G401 (cell line): ENCODE measurements at places on chromosomes 13 and 19. TPM values are rescaled to one million over a fixed set of nuclear protein-coding genes. Genes with fewer than 3 reads are reported as not detected.
A peak's percentile ranks its signal among the peaks of the same experiment; 100 is the strongest.

- no peak for DNase-seq
Observed at GRCh38 chr19:47490847-47491246, 6.8 kb upstream of the KPTN start.

GRCh38 chr13:112715210-112715609 lies 25.4 kb downstream of the ATP11A start:
- no peak for DNase-seq

- peak; percentile 4 for DNase-seq
Observed at GRCh38 chr13:59261928-59262488, 901.7 kb downstream of the DIAPH3 start.

Gene ASF1B
- total RNA-seq, result 108 and 120 TPM in 2 replicates

DNA sequence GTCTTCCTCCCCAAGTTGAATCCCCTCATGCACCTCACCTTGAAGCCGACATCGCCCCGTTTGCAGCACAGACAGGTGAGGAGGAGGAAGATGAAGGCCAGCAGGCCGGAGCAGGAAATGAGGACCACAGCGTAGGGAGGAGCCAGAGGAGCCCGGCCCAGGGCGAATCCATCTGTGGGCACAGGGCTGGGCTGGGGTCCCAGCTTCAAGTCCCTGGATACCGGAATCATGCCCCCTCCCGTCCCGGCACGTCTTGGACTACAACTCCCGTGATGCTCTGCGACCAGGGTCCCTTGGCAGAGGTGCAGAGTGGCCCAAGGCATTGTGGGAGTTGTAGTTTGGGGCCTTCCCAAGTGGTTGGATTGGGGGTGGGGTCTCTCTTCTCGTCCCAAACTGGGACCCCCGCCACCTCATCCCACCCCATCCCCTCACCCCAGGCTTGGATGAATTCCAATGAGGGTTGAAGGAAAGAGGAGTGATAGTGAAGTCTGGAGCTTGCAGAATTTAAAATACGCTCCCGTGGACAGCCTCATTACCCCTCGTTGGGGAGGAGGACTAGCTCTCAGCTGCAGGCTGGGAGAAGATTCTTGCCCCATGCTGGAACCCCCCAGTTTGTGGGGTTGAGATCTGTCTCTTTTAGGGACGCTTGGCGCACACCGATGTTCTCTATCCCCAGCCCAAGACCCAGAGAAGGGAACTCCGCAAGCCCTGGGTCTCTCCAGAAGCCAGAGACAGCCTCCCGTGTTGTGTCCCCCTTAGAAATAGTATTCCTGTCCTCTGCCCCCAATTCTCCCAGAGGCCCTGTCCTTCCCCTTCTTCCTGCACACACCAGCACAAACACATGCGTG lies 990 bp downstream of the LMTK3 start:
- DNase-seq, result peak; percentile 90

GRCh38 chr13:81770868-81771505 lies 1430.1 kb upstream of the SPRY2 start:
- DNase-seq, result no peak

Gene KRTDAP
- not detected in 2 replicates for total RNA-seq

Gene ZNF850
- 2.6 and 3.8 TPM in 2 replicates for total RNA-seq

GRCh38 chr13:33274264-33274663 lies 11.3 kb downstream of the STARD13 start:
- DNase-seq, result no peak

DNA sequence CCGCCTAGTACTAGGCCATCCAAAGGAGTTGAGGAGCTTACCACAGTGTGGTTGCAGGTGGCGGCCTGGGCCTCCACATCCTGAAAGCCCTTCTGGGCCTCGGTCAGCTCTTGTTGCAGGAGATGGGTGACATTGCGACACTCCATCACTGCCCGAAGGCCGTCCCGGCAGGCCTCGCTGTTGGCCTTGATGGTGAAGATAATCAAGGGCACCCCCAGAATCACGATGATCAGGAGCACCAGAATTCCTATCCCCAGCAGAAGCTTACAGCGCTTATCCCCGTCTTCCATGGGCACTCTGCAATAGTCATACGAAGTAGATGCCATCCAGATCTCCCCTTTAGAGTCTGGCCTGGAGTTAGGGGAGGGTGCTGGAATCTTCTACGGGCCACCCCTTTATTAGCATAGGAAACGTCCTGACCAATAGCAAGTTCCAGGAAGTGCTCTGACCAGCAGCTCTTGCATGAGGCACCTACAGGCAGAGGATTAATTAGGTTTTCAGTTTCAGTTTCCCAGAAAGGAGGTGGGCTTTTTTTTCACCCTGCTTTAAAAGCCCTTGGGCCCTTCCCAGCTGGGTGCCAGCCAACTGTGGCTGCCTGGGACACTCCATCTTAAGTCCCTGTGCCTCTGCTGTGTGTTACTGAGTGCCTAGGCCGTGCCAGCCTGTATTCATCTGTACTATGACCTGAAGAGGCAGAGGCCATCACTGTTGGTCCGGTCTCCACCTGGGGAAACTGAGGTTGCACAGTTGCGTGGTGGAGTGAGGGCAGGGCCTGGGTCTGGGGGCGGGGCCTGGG lies at the start of gene BST2:
BST2 (minus strand) TSS at position 381 of the 796 bp plus-strand sequence; CDS start at position 326, 55 bp downstream.
- DNase-seq, result peak; percentile 59

DNA sequence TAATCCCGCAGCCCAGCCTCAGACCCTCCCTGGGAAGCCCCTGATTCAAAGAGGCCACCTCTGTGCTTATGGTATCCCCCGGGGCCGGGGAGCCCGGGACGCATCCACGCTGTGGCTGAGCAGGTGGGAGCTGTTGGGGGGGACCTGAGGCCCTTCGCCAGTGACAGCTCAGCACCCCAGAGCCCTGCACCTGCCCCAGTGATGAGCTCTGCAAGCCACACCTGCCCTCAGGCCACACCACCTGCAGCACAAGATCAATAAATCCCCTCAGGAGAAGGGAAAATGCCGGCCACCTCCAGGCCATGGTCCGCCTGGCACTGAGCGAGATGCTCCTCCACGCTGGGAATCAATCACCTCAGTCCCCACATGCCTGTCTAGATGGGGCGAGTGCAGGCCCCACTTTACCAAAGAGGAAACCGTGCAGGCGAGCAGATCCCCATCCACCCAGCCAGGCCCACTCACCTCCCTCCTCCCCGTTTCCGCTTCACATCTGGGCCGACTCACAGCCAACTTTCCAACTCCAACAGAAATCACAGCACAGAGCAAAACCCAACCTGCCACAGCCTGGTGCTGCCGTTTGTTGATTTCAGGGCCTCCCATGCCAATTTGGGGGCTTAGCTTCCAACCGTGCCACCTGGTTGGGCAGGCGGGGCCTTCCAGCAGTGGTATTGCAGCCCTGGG lies 12.8 kb downstream of the MOB3A start:
- DNase-seq, result no peak

DNA sequence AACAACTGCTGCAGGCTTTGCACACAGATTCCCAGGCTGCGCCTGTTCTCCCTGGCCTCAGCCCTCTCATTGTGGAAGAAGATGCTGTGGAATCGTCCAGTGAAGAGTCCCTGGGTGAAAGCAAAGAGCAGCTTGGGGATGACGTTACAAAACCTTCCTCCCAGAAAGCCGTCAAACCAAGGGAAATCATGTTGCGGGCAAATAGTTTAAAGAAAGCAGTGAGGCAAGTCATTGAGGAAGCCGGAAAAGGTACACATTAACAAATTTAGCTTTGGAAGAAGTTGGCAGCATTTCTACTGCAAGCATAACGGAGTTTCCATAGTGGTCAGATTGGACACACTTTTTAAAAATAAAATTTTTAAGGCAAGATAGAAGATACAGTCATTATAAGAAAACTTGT lies 82.9 kb upstream of the AKAP11 start:
- DNase-seq, result no peak

Gene PEG3
- total RNA-seq, result 4.6 and 5.1 TPM in 2 replicates

- peak; percentile 51 for DNase-seq
Observed at GRCh38 chr19:42253245-42254088, 1.5 kb downstream of the ERF start.

- DNase-seq, result no peak
Observed at GRCh38 chr13:25775986-25776385, 275.8 kb downstream of the SHISA2 start.

Gene TEX29
- total RNA-seq, result not detected in 2 replicates

- no peak for DNase-seq
Observed at GRCh38 chr13:57137585-57137984, 3.1 kb upstream of the PRR20A start.

GRCh38 chr13:91056746-91057145 lies 290.7 kb upstream of the MIR17HG start:
- no peak for DNase-seq

GRCh38 chr13:48401480-48401879 lies 11.4 kb downstream of the LPAR6 start:
- DNase-seq, result no peak

Gene S1PR5
- 13.5 and 22.1 TPM in 2 replicates for total RNA-seq
